ENCODE measurements at places on chromosomes 5 and 9.

DNA sequence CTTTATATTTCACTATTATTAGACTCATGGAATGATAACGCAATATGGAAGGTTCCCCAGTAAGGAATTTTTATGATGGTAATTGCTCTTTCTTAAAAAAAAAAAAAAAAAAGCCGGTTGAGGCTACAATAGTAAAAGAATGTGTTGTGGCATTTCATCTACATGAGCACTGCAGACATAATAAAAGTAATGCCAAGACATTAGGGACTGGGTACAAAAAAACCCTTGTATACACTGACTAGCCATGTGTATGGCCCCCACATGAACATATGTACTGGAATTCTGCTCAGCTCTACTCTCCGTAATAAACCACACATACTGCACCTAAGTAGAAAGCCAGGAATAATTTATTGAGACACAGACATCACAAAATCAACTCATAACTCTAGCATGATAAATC, 218.4 kb downstream of the ADAMTS6 start:
- no peak for DNase-seq

DNA sequence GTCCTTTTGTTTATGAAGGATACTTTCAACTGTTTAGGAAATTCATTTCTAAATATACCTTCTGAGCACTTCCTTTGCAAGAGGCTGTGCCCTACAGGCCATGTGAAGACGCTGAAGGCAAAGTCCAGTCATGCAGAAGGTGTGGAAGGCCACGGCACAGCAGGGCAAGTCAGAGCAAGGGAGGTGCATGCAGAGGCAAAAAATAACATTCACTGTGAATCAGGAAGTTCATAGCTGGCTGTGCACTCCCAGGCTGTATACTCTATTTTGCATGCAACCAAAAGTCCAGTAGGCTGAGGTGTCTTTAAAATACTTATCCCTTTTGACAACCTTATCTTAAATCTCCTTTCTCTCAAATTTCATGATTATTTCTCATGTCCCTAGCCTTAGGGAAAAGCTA, 50.3 kb downstream of the GNAQ start:
- DNase-seq: no peak

DNA sequence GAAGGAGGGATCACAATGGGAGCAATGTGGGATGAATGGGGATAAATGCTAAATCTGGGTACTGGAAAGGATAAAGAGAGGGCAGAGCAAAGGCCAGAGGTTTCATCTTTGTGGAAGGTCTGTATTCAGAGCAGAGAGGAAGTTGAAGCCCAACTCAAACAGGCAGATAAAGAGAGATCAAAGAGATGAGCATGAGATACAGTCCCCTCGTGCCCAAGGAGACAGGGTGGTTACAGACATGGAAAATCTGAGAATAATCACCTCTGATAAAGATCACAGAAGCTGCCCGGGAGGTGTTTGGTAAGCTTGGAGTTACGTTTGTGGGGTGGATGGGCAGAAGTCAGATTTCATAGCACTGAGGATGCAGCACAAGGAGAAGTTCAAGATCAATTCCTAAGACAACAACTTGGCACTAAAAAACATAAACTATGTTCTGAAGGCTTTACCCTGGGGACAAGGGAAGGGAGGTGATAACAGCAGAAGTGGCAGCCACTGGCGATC, 459 bp upstream of the ERAP2 start:
- DNase-seq: no peak

GRCh38 chr9:34380511-34381315, 4.0 kb upstream of the MYORG start:
- DNase-seq: peak; percentile 60

GRCh38 chr5:388266-389196, 54.4 kb upstream of the EXOC3 start:
- no peak for DNase-seq

DNA sequence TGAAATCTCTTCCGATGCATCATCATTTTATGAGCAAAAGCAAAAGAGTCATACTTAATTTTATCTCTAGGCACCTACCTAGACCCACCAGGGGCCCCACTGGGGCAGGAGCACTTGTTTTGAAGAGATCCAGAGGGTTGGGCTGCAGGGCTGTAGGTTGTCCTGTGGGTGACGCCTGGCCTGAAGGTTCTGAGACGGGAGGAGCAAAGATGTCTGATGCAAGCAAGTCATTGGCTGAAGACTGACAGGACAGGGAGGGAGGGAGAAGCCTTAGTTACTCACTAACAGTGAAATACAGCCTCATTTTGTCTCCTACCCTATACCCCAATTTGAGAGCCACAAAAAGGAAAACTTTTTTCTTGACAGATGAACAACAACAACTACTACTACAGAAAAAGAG, 17.1 kb upstream of the C9 start:
- DNase-seq: no peak

DNA sequence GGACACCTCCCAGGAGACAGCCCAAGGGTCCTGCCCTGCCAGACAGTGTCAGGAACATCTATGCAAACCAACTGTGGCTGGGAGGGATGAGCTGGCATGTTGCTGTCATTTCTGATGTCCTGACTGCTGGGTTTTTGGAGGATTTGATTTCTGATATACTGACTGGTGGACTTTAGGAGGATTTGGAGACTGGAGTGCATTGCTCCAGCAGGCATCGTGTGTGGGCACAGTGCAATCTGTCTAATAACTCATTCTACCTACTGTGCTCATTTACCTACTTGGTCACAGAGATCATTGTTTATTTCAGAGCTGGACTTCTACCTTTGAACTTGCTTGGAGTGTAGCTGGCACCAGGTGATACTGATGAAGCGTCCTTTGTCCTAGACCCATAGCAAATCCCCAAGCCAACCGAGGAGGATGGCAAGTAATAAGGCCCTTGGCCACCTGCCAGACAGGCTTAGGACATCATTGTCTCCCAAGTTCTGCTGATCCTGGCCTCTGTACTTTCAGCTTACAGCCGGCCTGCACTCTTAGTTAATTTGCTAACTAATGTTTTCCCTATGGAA, 124.3 kb upstream of the ICE1 start:
- no peak for DNase-seq

DNA sequence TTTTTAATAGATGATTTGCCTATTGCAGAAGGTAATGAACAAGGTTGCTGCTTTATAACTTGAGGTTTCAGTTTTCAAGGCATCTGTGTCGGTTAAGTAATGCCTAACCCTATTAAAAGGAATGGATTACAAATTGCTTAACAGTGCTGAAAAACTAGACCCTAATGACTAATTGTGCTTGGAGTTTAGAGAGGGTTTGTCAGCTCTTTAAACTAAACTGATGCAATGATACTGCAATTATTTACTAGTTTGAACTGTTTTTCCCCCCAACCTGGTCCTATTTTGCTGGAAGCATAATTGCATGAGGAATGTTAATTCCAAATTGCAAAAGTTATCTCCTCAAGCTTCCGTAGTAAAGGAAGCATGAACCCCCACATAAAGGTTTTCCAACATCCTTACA, 39.3 kb upstream of the TLX3 start:
- no peak for DNase-seq

GRCh38 chr5:154221371-154221896, 30.9 kb downstream of the GALNT10 start:
- peak; percentile 16 for DNase-seq

GRCh38 chr9:76292246-76292645, 102.0 kb downstream of the RFK start:
- no peak for DNase-seq

DNA sequence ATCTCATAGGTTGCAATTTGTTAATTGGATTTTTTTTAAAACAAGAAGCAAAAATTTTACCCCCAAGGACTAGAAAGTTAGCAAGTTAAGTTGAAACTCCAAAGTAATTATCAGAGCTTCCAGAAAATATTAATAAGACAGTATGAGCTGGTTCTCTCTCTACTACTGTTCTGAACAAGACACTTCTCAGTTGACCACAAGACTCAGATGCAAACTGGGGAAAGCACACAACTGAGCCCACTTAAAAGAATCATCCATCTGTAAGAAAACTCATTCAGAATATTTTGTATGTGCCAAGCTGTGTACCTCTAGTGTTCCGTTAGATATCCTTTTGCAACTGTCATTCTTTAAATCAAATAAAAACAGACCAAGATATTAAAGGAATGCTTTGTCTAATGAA, 60.0 kb downstream of the MAP1B start:
- no peak for DNase-seq

DNA sequence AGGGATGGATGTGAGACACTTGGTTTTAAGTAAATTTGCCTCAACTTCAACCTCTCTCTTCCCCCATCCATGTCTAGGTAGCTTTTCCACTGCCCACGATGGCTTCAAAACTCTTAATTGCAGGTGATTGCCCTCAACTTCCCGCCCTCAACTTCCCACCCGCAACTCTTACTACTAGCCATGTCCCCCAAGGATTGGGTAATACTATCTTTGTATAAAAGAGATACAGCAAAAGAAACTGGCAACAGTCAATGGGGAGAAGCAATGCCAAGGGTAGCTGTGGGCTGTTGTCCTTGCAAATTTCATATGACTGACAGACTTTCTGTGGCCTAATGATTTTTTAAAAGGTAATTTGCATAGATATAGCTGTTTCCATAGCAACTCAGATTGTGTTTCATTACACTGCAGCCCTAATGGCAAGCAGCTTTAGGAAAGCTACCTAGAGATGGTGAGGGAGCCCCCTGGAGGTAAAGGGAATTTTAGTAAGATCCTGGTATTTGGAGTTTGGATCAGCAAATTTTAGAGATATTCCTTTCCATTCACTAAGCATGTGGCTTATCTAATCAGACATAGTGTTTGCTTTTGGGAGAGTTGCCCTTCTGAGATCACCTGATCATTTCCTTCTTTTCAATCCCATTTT, 421.5 kb upstream of the DAP start:
- no peak for DNase-seq

- DNase-seq: no peak
Observed at GRCh38 chr5:172765766-172766286, 5.2 kb downstream of the DUSP1 start.

- no peak for DNase-seq
Observed at GRCh38 chr5:158560170-158560569, 539.5 kb downstream of the EBF1 start.

- no peak for DNase-seq
Observed at GRCh38 chr5:168624850-168625364, 45.7 kb upstream of the PANK3 start.

DNA sequence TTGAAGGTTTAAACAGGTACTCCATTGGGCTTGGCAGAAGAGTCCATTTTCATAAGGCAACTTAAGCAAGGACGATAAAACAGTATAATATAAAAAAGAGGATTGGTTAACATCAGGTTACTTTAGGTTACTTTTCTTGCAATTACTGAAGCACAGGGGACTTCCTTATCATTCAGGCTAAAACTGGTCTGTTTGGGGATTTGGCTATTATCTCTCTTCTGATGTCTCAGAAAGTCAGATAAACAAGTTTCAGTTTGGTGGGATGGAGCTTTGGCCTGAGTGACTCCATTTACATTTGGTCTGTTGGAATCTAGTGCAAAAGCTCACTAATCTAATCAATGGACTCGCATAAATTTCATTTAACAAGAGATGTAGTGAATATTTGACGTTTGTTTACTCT, 8.0 kb downstream of the GAPT start:
- no peak for DNase-seq

GRCh38 chr9:70625078-70625477, 210.6 kb upstream of the KLF9 start:
- no peak for DNase-seq

DNA sequence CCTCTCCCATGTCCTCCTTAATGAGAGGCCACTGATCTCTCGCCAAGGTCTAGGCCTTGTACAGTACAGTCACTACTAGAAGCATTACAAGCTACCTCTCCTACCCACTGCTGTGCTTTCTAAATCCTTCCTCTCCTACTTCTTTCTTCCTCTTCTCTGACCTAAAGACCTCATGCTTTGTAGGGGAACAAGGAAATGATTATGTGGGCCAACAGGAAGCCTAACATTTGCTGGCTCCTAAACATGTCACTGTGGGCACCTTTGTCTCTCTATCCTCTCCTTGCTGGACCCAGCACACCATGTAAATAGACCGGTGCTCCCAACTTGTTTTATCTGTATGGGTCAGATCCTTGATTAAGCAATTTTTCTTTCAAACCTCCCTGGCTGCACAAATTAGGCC, 16.7 kb downstream of the SLC28A3 start:
- no peak for DNase-seq

- DNase-seq: no peak
Observed at GRCh38 chr9:127884976-127885490, 7.6 kb upstream of the AK1 start.

DNA sequence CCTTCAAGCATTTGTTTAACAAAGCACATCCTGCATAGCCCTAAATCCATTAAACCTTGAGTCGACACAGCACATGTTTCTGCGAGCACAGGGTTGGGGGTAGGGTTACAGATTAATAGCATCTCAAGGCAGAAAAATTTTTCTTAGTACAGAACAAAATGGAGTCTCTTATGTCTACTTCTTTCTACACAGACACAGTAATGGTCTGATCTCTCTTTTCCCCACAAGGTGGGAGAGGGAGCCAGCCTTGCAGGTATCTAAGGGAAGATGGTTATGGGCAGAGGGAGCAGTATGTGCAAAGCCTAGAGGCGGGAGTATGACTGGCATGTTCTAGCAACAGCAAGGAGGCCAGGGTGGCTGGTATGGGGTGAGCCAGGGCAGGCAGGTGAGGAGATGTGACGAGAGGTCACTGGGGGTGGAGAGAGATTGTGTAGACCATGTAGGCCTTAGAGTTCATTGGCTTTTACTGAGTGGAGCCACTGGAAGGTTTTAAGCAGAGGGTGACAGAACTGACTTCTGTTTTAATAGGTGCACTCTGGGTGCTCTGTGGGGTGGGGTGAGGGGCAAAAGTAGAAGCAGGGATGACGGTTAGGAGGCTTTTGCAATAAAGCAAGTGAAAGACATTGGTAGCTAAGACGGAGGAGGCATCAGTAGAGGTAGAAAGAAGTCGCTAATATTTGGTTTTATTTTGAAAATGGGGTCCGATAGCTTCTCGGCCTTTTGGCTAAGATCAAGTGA, 5.1 kb upstream of the RPS14 start:
- no peak for DNase-seq

- no peak for DNase-seq
Observed at GRCh38 chr5:159106193-159106568, 6.5 kb upstream of the EBF1 start.

DNA sequence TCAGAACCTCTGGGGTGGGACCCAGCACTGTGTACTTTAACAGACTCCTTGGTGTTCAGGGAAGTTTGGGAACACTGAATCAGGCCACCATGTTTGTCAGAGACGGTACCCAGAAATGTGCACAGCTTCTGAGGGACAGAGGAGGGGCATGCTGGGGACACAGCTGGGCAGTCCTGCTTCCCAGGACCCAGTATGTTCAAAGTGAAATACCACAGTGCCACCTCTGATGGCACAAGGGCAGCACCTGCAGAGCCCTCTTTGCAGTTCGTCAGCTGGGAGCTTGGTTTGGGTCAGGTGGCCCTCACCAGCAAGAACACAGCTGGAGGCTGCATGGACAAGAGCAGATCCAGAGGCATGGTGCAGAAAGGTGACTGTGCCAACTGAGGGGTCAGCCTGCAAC, 51.2 kb downstream of the NDST1 start:
- no peak for DNase-seq

GRCh38 chr5:149409268-149409948, 30.3 kb upstream of the IL17B start:
- DNase-seq: no peak

- DNase-seq: no peak
Observed at GRCh38 chr9:91714874-91715615, 235.0 kb downstream of the ROR2 start.

All from stimulated activated CD8-positive, alpha-beta memory T cell treated with anti-CD3 and anti-CD28 coated beads, Interleukin-2, amount 100 ng/mL, for 1 hour (primary cell).